ENCODE measurements at places on chromosomes 3 and 15.

DNA sequence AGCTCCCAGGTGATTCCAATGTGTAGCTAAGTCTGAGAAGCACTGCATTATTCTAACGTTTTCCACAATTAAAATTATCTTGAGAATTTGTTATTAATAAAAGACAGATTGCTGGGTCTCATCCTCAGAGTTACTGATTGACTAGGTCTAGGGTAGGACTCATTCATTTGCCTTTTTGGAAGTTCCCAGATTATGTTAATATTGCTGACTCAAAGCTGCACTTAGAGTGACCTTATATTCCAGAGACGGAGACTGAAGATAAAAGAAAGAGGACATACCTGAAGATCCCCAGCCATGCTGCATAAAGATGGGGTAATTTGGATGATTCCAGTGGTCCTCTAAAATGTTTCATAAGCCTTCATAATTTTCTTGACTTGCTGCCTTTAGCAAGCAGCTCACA lies 81.8 kb downstream of the PLSCR2 start:
- DNase-seq, result no peak

- no peak for DNase-seq
These were observed 235.0 kb upstream of the KBTBD8 start for GRCh38 chr3:66762916-66763693.

- DNase-seq, result no peak
These were observed 5.3 kb upstream of the GUCA1C start for GRCh38 chr3:108959017-108959416.

GRCh38 chr3:30131191-30131590 lies 475.2 kb upstream of the TGFBR2 start:
- no peak for DNase-seq

DNA sequence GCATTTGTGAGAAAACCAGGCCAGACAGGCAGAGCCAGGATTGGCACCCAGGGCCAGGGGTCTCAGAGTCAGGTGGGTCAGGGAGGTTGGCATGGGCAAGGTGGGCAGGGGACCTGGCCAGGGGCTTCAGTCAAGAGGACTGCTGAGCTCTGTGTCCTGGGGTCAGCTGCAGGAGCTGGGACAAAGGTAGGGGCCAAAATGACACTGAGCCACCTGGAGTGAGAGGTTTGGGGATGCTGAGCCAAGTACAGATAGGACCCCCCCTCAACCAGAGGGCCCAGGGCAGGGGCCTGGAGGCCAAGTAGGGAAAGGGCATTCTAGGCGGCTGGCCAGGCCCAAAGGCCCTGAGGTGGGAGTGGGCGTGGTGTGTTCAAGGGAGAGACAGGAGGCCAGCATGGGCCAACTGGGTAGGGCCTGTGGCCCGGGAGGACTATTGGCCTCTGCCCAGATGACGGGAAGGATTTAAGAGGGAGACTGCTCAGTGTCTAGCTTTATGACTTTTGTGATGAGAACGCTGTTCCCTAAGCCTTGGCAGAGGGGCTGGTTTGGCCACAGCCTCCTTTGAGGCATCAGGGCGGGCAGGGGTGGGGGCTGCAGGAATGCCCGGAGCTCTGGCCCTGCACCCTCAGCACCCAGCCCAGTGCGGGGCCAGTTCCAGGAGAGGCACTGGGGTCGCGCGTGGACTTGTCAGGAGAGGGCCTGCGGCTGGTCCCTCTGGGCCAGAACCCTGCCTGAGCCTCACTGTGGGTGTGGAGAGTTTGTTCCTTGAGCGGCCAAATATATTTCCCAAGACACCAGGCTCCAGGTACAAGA lies 3.1 kb downstream of the CFAP100 start:
- no peak for DNase-seq

GRCh38 chr3:195080571-195081151 lies 190.3 kb downstream of the XXYLT1 start:
- no peak for DNase-seq

GRCh38 chr15:65066635-65067316 lies 1.0 kb downstream of the RASL12 start:
- no peak for DNase-seq

GRCh38 chr3:38516669-38517068 lies 20.5 kb downstream of the EXOG start:
- DNase-seq, result no peak

DNA sequence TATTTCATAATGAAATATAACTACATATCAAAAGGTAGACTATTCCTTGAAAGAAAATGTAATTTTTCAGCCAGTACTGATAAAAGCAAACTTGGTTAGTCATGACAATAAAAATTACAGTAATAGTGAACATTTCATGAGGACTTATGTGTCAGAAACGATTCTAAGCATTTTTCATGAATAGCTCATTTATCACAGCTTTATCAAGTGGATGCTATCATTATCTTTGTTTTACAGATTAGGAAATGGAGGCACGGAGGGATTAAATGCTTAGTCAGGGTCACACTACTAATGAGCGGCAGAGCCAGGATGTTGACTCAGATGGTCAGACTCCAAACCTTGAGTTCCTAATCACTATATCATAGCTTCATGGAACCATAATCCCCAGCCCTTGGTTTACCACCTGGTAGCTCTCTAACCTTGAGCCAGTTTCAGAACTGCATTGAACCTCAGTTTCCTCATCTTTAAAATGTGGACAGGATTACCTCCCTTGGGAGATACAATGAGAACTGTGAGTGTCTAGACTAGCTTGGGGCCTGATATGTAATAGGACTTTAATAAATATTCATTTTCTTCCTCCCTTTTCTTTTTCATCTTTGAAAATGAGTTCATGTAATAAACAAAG lies 85.4 kb downstream of the TNIK start:
- no peak for DNase-seq

DNA sequence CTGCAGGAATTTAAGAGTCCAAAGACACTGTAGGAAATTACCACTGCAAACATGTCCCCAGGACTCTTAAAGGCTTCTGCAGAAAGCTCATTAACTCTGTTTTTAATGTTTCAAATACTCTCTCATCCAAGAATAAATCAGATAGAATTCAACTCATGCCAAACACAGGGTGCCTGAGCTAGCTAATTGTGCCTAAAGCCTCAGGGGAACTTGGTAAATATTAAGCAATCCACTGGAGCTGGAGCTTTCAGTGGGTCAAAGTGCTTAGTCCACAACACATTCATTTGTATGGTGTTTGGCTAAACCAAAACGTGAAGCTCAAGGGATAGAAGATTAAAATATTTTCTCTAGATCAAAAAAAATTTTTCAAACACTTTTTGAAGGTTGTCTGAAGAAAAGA lies 131.4 kb downstream of the THRB start:
- no peak for DNase-seq

GRCh38 chr3:28978092-28978491 lies 302.8 kb upstream of the RBMS3 start:
- DNase-seq, result no peak

Measured in T-helper 1 cell (primary cell).